Activated CD4-positive, alpha-beta T cell treated with anti-CD3 and anti-CD28 coated beads, Interleukin-2, amount 50 U/mL, for 1 hour (primary cell): ENCODE measurements at places on chromosomes 2 and 18.

GRCh38 chr2:200369886-200370285 lies 63.4 kb downstream of the SPATS2L start:
- DNase-seq = no peak

DNA sequence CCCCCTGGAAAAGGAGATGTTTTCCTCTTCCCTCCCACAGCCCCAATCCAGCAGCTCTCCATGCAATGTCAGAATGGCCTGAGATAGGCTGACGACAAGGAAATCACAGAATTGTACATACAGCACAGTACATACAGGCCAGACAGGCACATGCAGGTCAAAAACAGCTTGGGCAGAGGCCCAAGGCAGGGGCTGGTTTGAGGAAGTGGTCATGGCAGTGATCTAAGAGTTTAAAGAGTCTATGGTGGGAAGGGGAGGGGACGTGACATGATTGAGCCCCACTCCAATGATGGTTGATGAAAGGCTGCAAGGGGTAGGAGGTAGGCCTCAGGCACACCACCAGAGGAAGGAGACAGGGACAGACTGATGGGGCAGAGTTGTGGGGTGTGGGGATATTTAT lies 4.3 kb downstream of the DCTN1 start:
- no peak for DNase-seq

GRCh38 chr2:208265371-208265800 lies 669 bp upstream of the PIKFYVE start:
- DNase-seq = peak; percentile 37

- DNase-seq = no peak
Measured at GRCh38 chr2:142010477-142011270, 120.1 kb downstream of the LRP1B start.

GRCh38 chr2:227407591-227408151 lies 19.9 kb upstream of the SCYGR1 start:
- DNase-seq = no peak

DNA sequence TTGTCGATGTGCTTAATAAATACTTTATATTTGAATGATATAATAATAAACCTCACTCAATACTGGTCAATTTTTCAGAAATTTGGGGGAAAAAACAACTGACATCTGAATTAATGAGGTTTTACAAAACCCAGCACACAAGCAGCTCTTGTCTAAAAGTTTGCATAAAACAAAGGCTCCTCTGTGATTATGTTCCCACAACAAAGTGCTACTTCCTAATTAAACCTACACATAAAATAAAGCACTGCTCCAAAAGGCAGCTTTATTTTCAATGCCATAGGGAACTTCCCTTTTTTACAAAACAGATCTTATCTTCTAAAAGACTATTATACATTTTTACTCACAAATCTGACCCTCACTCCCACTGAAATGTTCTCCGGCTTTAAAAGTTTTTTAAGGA lies 47.1 kb downstream of the LAMA1 start:
- DNase-seq = no peak

DNA sequence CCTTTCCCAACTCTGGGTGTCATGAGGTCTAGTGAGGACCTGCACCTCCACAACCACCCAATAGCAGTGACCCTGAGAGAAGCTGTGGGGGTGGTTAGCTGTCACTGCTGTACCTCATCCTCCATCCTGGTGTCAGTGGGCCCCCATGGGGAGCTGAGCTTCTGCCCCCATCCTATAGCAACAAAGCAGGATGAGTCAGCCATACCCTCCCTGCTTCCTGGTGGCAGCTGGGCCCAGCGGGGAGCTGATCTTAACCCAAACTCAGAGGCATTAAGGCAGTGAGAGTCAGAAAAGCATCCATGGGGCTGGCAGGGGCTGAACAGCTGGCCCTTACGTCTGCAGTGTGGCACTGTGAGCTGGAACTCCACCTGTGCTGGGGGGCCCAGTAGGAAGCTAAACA lies 247.8 kb upstream of the HDAC4 start:
- no peak for DNase-seq

GRCh38 chr2:47070155-47070919 lies 84.8 kb downstream of the STPG4 start:
- DNase-seq = no peak

DNA sequence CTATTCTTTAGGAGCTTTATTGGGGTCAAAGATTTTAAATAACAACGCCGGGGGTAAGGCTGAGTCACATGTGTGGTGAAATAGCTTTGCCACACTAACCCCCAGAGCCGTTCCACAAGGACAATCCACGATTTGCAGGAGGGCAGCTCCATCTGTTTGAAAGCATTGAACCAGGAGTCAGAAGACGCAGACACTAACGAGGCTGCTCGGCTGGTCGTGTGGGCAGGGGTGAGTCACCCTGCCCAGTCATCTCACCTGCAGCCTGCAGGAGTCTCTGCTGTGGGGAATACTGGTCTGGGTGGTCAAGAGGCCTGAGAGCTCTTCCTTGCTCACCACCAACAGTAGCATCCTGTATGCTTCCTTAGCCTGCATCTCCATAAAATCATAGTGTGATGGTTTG lies 149.2 kb upstream of the NCK2 start:
- no peak for DNase-seq

- DNase-seq = peak; percentile 49
Measured at GRCh38 chr2:156333951-156334495, 1.5 kb upstream of the NR4A2 start.

GRCh38 chr2:239832490-239833268 lies 192.5 kb downstream of the NDUFA10 start:
- DNase-seq = no peak

- no peak for DNase-seq
Measured at GRCh38 chr2:203914546-203915182, 21.9 kb upstream of the ICOS start.

DNA sequence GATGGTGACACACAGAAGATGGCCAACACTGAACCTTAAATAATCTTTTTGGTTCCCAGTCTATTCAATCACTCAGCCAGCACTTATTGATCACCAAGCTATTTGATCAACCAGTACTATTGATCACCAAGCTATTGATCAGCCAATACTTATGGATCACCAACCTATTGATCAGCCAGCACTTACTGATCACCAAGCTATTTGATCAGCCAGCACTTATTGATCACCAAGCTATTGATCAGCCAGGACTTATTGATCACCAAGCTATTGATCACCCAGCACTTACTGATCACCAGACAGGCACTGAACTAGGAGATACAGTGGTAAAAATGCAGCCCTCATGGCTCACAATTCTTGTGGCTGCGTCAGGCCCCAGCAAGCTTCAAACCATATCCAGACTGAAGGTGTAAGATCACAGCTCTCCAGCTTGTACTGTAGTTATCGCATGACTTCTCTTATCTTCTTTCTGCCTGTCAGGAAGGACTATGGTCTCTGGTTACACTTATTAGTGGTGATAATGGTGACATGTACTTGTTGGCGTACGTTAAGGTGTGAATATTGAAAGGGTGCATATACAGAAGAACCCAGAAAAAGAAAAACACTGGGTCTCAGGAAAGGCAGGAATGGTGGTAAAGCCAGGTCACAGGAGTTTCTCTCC lies 18.4 kb upstream of the B3GNT2 start:
- DNase-seq = no peak

DNA sequence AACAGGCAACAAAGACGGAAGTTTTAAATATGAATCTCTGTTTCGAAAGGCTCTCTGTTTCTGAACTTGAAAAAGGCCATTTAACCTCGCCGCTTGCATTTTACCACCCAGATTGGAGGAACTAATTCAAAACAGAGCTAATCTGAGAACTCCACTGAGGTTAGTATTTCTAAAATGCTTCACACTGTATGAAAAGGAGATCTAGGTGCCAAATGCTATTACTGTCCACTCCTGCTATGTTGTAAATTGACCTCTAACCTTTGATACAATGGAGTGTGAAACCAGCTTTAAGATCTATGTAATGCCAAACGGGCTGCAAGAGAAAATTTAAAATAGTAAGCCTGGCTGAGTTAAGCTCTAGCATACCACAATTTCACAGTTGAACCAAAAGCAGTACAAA lies 364.5 kb downstream of the IRS1 start:
- no peak for DNase-seq

DNA sequence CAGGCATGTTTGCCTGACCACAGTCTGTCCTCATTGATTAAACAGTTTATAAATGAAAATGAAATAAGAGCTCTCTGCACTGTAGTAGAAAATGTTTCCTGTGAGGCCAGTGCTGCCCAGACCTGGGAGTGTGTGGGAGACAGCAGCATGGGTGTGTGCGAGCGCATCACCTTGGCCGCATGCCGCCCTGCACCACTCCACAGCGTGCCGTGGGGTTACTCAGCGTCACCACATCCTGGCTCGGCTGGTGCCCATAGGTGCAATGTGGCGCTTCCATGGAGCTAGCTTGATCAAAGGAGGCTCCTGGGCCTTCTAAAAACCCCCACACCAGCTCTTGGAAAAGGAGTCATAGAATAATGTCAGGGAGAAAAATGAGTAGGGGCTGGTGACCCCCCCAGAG lies 76.0 kb upstream of the EPC2 start:
- no peak for DNase-seq

- no peak for DNase-seq
Measured at GRCh38 chr18:13982126-13982525, 66.8 kb upstream of the MC2R start.

DNA sequence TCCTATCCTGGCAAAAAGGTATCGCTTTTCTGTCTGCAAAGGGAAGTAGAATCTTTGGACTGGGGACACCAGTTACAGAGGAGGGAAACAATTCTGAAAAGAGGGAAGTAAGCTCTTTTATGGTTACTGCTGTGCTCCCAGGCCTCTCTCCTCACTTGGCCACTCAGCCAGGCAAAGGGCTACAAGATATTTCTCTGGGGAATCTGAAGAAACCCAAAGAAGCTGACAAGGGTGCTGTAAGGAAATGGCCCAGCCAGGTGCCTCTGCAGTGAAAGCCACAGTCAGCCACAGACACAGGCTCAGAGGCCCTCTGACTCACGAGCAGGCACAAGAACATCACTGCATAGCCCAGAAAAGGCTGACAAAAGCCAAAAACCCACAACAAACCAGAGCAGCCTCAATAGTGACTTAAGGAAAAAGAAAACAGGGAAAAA lies 5.8 kb downstream of the HDLBP start:
- DNase-seq = peak; percentile 66

GRCh38 chr18:67919316-67919715 lies 402.8 kb upstream of the DSEL start:
- no peak for DNase-seq

DNA sequence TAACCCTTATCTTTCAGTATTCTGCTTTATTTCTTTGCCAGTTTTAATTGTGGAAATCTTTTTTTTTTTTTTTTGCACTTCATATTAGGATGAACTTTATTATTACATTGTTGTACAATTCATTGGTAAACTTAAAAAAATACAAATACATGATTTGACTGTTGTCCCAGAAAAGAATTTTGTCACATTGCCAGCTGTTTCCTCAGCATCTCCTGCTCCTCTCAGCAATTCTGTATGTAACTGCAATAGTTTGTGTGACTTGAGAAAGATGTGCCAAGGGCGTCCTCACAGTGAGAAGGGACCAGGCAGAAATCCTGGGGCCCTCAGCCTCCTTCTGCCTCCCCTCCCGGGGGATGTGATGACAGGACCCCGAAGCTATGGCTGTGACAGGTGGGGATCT lies 254.4 kb downstream of the NBAS start:
- DNase-seq = no peak

GRCh38 chr2:1595274-1595673 lies 149.0 kb downstream of the PXDN start:
- DNase-seq = no peak

DNA sequence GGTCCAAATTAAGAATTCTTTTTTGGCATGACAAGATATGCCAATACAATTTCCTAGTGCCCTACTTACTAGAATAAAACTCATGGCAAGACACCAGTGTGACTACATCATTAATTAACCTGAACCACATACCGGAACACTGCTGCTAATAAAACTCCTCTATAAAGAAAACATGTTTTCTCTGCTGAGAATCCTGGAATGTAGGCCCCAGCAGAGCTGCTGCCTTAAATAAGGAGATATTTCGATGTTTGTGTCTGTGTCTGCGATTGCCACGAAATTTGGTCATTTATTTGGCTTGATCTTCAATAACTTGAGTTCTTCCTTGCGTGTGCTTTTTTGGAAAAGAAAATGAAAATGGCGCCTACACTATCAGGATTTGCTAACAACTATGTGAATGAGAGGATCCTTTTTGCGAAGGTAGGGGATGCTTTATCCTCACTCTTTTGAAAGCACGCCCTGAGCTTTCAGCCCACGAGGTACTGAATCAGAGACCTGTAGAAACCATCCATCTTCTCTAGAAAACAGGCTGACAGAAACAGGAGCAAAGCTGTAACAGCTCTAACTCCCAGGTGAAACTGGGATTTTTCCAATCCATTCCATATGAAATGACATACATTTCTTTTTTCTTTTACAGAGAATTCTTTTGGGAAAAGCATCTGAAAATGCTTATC lies 27.0 kb downstream of the KLF7 start:
- no peak for DNase-seq

- DNase-seq = no peak
Measured at GRCh38 chr2:221461901-221462300, 110.2 kb downstream of the EPHA4 start.

- DNase-seq = no peak
Measured at GRCh38 chr2:9030841-9031240, 27.4 kb upstream of the MBOAT2 start.

DNA sequence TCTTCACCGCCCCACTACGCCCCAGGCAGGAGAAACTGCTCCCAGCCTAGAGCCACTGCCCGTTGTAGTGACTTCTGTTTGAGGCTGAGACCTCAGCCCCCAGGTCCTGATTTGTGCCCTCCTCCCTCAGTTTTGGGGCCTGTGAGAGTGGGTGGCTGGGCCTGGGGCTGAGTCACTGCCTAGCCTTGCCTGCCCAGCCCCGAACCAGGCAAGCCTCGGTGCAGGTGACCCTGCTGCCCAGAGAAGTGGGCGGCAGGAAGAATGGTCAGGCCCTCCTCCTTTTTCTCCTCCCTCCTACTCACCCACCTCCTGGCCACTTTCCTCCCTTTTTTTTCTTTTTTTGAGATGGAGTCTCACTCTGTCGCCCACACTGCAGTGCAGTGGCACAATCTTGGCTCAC lies 66.6 kb downstream of the ZFP36L2 start:
- no peak for DNase-seq

DNA sequence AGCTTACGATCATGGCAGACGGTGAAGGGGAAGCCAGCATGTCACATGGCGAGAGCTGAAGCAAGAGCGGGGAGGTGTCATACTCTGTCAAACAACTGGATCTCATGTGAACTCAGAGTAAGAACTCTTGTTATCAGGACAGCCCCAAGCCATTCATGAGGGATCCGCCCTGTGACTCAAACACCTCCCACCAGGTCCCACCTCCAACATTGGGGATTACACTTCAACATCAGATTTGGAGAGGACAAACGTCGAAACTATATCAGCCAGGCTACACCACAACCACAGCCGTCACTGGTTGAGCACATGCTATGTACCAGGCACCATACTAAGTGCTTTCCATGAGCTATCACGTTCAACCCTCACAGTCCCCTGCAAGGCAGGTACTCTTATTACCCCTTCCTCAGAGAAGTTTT lies 293.8 kb downstream of the PRKCE start:
- no peak for DNase-seq

GRCh38 chr2:173785813-173786212 lies 179.4 kb downstream of the SP3 start:
- no peak for DNase-seq
